ENCODE measurements at places on chromosomes 6 and 20.

GRCh38 chr6:593139-593906, 63.6 kb downstream of the HUS1B start:
- DNase-seq, result peak; percentile 27

DNA sequence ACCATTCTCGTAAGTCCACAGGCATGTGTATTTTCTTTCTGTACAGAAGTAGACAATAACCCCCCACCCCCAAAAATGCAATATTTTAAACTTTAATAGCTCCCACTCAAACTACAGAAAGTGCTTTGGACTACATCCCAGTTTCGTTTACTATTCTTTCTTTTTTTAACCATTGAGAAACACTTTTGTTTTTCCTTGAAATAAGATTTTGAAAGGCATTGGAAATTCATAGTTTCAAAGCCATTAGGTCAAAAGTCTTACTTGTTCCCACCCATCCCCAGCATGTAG, 140.0 kb downstream of the KIF16B start:
- no peak for DNase-seq

DNA sequence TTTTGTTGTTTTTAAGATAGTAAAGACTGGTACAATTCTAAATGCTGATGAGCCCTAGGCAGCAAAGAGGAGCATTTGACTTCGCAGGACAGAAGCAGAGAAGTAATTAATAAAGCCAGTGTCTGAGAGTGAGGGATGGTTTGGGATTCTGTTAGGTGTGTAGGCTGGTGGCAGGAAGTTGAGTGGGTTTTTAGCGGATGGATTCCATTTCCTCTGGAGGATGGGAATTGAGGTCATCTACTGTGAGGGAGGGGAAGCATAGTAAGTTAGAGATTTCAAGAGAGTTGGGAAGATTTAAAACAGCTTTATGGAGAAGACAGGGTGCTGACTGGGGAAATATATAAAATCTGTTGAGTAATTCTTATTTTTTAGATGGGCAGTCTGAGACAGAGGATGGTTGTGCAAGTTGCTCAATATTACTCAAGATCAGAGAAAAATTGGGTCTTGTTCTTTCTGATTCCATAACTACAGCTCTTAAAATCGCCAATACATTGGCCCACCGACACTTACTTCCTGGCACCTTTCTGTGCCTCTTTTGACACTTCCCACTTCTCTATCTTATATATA, 48.8 kb downstream of the PRL start:
- no peak for DNase-seq

DNA sequence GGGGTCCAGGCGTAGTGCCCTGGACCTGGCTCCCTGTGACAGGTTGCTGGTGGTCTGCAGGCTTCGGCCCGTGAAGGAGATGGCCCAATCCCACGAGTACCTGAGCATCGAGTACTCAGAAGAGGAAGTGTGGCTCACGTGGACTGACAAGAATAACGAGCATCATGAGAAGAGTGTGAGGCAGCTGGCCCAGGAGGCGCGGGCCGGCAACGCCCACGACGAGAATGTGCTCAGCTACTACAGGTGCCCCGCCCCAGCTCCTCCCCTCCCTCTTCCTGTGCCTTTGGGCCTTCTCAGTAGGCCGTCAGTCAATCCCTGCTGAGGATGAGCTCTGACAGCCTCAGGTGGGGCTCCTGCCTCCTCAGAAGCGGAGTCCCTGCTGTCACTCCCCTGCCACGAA, 42.6 kb downstream of the UQCC2 start:
- DNase-seq, result no peak

DNA sequence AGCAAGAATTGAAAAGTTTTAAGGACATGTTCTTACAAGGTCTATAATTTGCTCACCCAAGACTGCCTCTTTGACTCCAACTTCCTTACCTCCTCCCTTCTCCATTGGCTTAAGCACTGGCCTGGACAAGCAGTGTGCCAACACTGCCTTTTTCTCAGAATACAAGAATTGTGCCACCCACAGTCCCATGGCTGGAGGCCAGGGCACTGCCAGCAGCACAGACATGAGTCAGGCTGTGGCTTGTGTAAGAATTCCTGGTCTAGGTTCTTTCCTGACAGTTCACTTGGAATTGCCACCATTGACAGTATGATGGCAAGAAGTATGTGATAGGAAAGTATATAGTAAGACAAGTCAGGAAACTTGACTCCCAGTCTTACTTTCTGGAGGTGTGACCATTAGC, 202.7 kb upstream of the MARCKS start:
- DNase-seq, result no peak

DNA sequence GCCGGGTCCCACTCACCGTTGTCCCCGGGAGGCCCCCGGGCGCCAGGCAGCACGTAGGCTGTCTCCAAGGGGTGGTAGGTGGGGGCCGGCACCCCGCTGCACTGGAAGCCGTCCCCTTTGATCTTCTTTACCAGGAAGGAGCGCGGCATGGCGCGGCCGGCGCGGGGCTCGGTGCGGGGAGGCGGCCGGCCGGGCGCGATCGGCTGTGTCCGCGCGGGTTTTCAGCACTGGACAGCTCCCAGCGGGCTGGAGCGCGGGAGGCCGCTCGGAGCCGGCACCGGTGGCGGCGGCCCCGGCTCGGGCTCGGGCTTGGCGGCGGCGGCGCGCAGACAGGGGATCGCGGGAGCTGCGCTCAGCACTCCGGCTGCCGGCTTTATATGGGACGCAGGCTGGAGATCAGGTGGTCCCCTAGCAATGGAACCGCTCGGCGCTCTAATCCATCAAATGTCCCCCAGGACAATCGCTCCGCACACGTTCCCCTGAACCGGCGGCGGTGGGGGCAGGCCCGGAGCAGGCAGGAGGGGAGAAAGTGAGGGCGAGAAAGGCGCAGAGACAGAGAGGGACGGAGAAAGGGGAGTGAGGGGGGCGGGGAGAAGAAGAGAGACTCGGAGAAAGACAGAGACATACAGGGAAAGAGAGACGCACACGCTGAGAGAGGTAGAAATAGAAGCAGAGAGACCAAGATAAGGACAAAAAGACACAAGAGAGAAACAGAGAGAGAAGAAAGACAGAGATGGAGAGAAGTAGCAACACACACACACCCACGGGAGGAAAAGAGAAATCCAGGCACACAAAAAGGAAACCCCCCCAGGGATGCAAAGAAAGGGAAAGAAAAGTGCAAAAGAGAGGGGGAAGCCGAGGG, at the start of gene SCRT2:
Gene SCRT2 (minus strand): TSS at position 350 of the 862 bp plus-strand sequence. CDS start 201 bp downstream, at position 149.
- no peak for DNase-seq

DNA sequence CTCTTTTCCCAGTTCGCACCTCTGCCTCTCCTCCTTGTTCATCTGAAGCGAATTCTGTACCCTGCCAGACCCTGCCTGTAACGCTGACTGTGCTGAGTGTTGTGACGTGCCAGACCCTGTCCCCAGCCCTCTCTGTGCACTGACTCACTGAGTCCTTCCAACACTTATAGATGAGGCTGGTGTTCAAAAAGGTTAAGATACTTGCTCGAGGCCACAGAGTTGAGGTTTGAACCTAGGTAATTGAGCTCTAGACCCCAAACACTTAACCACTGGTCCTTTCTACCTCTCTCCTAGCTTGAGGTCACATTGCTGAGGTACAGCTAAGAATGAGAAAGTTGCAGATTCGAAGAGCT, 45.7 kb upstream of the NEDD9 start:
- no peak for DNase-seq

DNA sequence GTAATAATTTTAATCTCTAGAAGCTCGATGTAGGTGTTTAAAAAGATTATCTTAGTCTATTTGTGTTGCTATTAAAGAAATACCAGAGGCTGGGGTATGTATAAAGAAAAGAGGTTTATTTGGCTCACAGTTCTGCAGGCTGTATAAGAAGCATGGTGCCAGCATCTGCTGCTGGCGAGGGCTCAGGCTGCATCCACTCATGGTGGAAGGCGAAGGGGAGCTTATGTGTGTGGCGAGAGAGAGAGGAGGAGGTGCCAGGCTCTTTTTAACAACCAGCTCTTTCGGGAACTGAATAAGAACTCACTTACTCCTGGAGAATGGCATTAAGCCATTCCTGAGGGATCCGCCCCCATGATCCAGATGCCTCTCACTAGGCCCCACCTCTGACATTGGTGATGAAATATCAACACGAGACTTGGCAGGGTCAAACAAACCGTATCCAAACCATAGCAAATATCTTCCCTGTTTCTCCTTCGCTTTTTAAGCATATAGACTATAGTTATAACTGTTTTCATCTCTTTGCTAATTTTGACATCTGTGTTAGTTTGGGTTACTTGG, 24.5 kb downstream of the CHMP4B start:
- DNase-seq, result no peak

DNA sequence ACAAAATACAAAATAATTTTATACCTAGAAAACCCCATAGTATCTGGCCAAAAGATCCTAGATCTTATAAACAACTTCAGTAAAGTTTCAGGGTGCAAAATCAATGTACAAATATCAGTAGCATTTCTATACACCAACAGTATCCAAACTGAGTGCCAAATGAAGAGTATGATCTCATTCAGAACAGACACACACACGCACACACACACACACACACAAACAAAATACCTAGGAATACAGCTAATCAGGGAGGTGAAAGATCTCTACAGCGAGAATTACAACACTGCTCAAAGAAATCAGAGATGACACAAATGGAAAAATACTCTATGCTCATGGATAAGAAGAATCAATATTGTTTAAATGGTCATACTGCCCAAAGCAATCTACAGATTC, 49.2 kb downstream of the TOMM6 start:
- no peak for DNase-seq

- DNase-seq, result peak; percentile 67
Observed at GRCh38 chr6:10347561-10348327, 67.1 kb downstream of the TFAP2A start.

- no peak for DNase-seq
Observed at GRCh38 chr6:148389086-148389485, 46.4 kb downstream of the SASH1 start.

- no peak for DNase-seq
Observed at GRCh38 chr6:47288267-47289090, 21.2 kb downstream of the TNFRSF21 start.

GRCh38 chr20:37636212-37636975, 57.4 kb upstream of the CTNNBL1 start:
- DNase-seq, result no peak

DNA sequence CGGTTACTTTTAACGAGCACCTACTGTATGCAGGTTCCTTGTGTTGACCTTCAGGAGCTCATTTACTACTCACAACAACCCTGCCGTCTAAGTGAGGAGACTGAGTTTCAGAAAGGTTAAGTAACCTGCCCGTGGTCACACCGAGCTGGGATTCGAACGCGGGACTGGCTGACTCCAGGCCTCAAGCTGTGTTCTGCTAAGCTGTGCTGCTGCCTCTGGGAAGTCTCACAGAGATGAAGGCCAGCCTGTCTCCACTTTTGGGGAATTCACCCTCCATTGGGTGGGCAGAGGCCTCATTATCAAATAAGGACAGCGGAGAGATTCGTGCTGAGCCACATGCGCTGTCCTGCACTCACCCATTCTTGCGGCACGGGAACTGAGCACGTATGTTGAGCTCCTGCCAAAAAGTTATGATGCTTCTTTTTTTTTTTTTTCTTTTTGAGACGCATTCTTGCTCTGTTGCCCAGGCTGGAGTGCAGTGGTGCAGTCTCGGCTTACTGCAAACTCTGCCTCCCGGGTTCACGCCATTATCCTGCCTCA, 25.9 kb upstream of the MYT1 start:
- DNase-seq, result no peak

DNA sequence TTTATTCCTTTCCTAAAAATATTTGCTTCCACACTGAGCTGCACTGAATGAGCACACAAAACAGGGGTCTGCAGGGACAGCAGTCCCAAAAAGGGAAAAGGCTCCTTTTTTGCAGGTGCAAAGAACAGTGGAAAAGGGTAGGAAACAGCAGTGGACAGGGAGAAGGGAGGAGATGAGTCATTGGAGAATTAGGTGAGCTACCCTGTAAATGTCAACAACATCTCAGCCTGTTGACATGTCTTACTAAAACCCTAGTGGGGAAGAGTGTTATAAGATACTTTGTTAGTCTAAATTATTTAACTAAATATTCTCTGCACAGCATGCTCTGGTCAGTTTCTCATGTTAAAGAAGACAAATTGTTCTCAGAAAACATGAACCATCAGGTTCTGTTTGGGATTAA, 151.5 kb upstream of the FBXL4 start:
- DNase-seq, result no peak

DNA sequence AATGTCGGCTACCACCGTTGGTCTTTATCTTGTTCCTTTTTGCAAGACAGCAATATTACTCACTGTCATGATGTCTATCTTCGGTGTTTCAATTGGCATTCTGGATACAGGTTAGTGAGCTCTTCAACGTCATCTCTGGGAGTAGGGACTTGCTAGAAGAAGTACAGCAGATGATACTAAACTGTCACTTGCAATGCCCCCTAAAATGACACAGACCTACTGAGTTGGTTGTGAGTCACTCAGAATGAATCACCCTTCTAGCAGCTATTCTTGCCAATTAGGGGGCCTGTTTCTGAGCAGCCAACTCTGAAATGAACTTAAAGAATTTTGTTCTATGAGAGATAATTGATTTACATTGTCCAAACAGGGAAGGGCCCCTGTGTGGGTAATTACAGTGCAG, 176.5 kb downstream of the SLC16A10 start:
- DNase-seq, result no peak

DNA sequence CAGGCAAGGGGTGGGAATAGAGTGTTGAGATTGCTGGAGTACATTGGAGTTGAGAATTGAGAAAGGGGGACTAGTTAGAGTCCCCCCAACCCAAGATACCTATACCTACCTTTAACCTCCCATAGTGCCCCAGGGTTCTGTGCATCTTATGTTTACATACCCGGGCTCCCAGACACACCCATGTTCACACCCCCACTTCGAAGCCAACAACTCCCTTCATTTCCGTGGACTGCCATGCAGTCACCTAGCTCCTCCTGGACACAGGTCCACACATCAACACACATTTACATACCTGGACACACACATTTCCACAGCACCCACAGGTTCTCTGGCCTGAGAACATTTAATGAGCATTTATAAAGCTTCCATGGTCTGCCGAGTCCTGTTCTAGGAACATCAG, 5.1 kb downstream of the TMEM63B start:
- DNase-seq, result no peak

- no peak for DNase-seq
Observed at GRCh38 chr20:24768201-24768636, 180.8 kb upstream of the CST7 start.

DNA sequence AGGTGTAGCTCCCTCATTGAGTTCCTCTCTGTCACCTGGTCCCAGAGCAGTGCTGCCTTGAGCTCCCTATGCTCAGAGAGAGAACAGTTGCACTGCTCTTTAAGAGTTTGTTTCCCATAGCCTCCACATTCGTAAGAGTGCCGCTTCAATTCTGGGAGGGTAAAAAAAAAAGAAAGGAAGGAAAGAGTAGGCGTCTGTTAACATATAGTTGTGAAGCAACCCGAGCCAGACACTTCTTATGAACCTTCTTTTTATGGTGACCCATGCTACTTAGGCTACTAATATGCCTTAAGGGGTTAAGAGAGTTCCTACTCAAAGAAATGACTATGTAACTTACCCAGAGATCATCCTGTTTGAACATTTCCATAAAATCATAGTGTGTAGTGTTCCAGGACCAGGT, 4.3 kb upstream of the ARG1 start:
- DNase-seq, result no peak

- DNase-seq, result no peak
Observed at GRCh38 chr6:104887350-104887749, 27.6 kb upstream of the HACE1 start.

GRCh38 chr20:41177636-41178035, 40.3 kb downstream of the PLCG1 start:
- no peak for DNase-seq

- no peak for DNase-seq
Observed at GRCh38 chr6:139174961-139175360, 40.1 kb downstream of the HECA start.

All from Panc1 (cell line).